ENCODE measurements at places on chromosomes 7 and 10. TPM values are rescaled to one million over a fixed set of nuclear protein-coding genes. Genes with fewer than 3 reads are reported as not detected.

Gene ENO4
- polyA plus RNA-seq, result not detected

Gene CHST3
- polyA plus RNA-seq, result not detected

Gene LRRC4
- not detected for polyA plus RNA-seq

Gene WNT16
- polyA plus RNA-seq, result 0.09 TPM

Gene AGR2
- not detected for polyA plus RNA-seq

Gene ADAM22
- not detected for polyA plus RNA-seq

Gene PNLIPRP3
- not detected for polyA plus RNA-seq

Gene UMAD1
- polyA plus RNA-seq, result 31.7 TPM

Gene OR2A7
- 0.17 TPM for polyA plus RNA-seq

Gene COL28A1
- not detected for polyA plus RNA-seq

Gene BTBD16
- polyA plus RNA-seq, result not detected

Gene VPS37D
- polyA plus RNA-seq, result not detected

Gene HACD1
- polyA plus RNA-seq, result 65.8 TPM

Gene RADIL
- polyA plus RNA-seq, result not detected

Gene SUN3
- polyA plus RNA-seq, result not detected

Gene GATA3
- polyA plus RNA-seq, result 49.7 TPM

Gene SPAG6
- polyA plus RNA-seq, result not detected

Gene SPOCK2
- polyA plus RNA-seq, result 265 TPM

Gene TUBB8
- polyA plus RNA-seq, result not detected

Gene HTR7
- not detected for polyA plus RNA-seq

Gene LSM8
- 52.1 TPM for polyA plus RNA-seq

Gene ELMO1
- polyA plus RNA-seq, result 39.5 TPM

Gene SPDYE18
- polyA plus RNA-seq, result 0.18 TPM

Gene SLC26A5
- polyA plus RNA-seq, result not detected

Data from CD4-positive, CD25-positive, alpha-beta regulatory T cell (primary cell).